ENCODE measurements at places on chromosomes 3 and 15. TPM values are rescaled to one million over a fixed set of nuclear protein-coding genes. Genes with fewer than 3 reads are reported as not detected.

GRCh38 chr3:40546816-40547215, 22.1 kb downstream of the ZNF621 start:
- H3K4me3 ChIP-seq, result no peak overlapping the region
- no peak for DNase-seq
- H3K27ac ChIP-seq, result no peak overlapping the region
- H3K36me3 ChIP-seq, result no peaks in the 10 kb centered on the region
- no peaks in the 10 kb centered on the region for H3K4me1 ChIP-seq

- no peaks in the 10 kb centered on the region for H3K27me3 ChIP-seq
- H3K27ac ChIP-seq, result no peak overlapping the region
- peak; percentile 28 for DNase-seq
- H3K4me1 ChIP-seq, result no peaks in the 10 kb centered on the region
- H3K36me3 ChIP-seq, result peaks cover 19% of the 10 kb centered on the region
Observed at GRCh38 chr15:34161329-34161963, 48.5 kb downstream of the KATNBL1 start.

GRCh38 chr3:166734734-166735133, 645.4 kb downstream of the ZBBX start:
- no peaks in the 10 kb centered on the region for H3K36me3 ChIP-seq
- DNase-seq, result no peak
- no peaks in the 10 kb centered on the region for H3K27me3 ChIP-seq
- 0 out of 2 replicates have a peak overlapping the region, but pooled peaks have one; percentile 16 for H3K27ac ChIP-seq
- peaks cover 16% of the 10 kb centered on the region for H3K4me1 ChIP-seq
- no peak overlapping the region for H3K4me3 ChIP-seq

GRCh38 chr3:72947715-72948490, 48.7 kb upstream of the PPP4R2 start:
- no peak overlapping the region for H3K4me3 ChIP-seq
- H3K36me3 ChIP-seq, result no peaks in the 10 kb centered on the region
- H3K27ac ChIP-seq, result no peak overlapping the region
- H3K4me1 ChIP-seq, result no peaks in the 10 kb centered on the region
- DNase-seq, result no peak
- H3K27me3 ChIP-seq, result no peaks in the 10 kb centered on the region

DNA sequence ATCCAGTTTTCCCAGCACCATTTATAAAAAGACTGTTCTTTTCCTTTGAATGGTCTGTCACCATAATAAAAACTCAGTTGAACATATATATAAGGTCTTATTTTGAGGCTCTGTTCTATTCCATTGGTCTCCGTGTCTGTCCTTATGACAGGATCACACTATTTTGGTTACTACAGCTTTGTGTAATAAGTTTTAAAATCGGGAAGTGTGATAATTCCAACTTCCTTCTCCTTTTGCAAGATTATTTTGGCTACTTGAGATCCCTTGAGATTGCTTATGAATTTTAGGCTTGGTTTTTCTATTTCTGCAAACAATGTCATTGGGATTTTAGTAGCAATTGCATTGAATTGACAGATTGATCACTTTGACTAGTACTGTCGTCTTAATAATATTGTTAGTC, 35.7 kb downstream of the SACM1L start:
- H3K27me3 ChIP-seq, result no peaks in the 10 kb centered on the region
- no peaks in the 10 kb centered on the region for H3K4me1 ChIP-seq
- no peak overlapping the region for H3K4me3 ChIP-seq
- H3K36me3 ChIP-seq, result peaks cover 20% of the 10 kb centered on the region
- no peak for DNase-seq

GRCh38 chr15:70494852-70495571, 268.3 kb downstream of the UACA start:
- H3K4me1 ChIP-seq, result no peaks in the 10 kb centered on the region
- no peaks in the 10 kb centered on the region for H3K36me3 ChIP-seq
- no peak overlapping the region for H3K4me3 ChIP-seq
- H3K27me3 ChIP-seq, result no peaks in the 10 kb centered on the region
- no peak for DNase-seq

- no peaks in the 10 kb centered on the region for H3K36me3 ChIP-seq
- peaks cover 28% of the 10 kb centered on the region for H3K4me1 ChIP-seq
- no peak overlapping the region for H3K4me3 ChIP-seq
- no peak overlapping the region for H3K27ac ChIP-seq
- peak; percentile 68 for DNase-seq
- H3K27me3 ChIP-seq, result no peaks in the 10 kb centered on the region
Observed at GRCh38 chr3:176430244-176431037, 766.8 kb downstream of the TBL1XR1 start.

DNA sequence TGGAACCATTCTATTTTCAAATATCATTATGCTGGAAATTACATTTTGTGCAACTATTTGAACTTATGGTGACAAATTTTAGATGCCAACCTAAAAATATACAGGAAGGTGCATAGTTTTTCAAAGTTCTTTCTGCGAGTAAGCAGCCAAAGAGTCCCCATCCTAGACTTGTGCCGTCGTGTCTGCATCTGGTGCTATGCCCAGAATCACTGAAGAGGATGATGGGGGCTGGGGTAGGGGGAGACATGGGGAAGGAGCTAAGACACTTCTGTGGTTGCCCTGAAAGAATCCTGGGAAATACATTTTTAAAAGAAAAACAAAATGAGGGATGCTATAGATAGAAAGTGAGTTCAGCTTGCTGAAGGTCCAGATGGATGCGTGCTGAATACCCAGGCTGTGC, 21.2 kb upstream of the FAM81A start:
- no peaks in the 10 kb centered on the region for H3K36me3 ChIP-seq
- no peak overlapping the region for H3K4me3 ChIP-seq
- H3K27ac ChIP-seq, result no peak overlapping the region
- no peak for DNase-seq
- H3K27me3 ChIP-seq, result no peaks in the 10 kb centered on the region

DNA sequence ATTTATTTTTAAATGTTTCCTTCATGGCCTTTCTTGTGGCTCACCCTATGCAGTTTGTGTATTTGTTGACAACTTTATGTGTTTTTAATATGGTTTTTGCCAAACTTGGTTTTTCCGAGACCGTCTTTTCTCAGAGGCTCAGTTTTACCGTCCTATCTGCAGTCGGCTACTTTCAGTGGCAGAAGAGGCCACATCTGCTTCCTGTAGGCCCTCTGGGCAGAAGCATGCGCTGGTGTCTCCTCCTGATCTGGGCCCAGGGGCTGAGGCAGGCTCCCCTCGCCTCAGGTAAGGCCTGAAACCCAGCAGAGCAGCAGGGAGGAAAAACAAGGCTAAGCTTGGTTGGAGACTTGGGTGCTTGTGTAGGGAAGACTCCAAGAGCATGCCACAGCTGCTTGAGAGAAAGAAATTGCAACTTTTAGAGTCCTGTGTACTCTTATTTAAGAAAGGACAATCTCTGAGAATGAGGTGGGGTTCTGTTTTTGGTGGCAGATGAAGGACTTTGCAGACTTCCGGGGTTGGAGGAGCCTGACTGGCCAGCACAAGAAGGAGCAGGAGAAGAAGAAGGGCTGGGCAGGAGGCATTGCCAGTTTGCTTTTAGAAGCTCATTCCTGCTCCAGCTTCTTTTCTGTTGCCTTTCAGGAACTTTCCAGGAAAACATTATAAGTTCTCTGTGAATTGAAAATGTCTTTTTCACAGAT, at the start of gene TIGIT:
TSS of gene TIGIT (plus strand) at position 191 of the 698 bp plus-strand sequence. CDS start at position 225, 34 bp downstream.
- no peak within 1 kb of the TSS for H3K27ac ChIP-seq

DNA sequence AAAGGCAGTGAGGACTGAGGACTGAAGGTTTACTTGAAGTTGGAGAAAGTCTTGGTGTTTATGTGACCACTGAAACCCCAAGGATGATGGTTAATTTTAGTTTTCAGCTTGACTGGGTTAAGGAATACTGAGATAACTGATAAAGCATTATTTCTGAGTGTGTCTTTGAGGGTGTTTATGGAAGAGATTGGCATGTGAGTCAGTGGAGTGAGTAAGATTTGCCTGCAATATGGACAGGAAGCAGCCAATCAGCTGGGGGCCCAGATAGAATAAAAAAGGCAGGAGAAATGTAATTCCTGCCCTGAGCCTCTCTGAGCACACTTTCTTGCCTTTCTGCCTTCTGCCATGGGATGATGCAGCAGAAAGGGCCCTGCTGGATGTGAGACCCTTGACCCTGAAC, 92.4 kb downstream of the KBTBD8 start:
- no peaks in the 10 kb centered on the region for H3K27me3 ChIP-seq
- H3K4me3 ChIP-seq, result no peak overlapping the region
- no peak for DNase-seq

Gene ACAD9
- 36.4 TPM for total RNA-seq

Gene EXD1
- not detected for total RNA-seq

Gene TEX55
- 0.27 TPM for total RNA-seq

Gene PAQR5
- total RNA-seq, result 14.5 TPM

Gene SGO1
- total RNA-seq, result 31.8 TPM

Gene CCR1
- not detected for total RNA-seq

Gene CPN2
- total RNA-seq, result not detected

Gene RCCD1
- 17.1 TPM for total RNA-seq

Gene AQP9
- total RNA-seq, result not detected

Gene SEMA3B
- 8.0 TPM for total RNA-seq

Gene KPNA4
- 36.2 TPM for total RNA-seq
